Gastroesophageal sphincter (tissue), 4 donors: ENCODE measurements at places on chromosomes 6 and 20.

- no peak for ATAC-seq
These were observed 164.5 kb downstream of the MOXD1 start for GRCh38 chr6:132236744-132237143.

DNA sequence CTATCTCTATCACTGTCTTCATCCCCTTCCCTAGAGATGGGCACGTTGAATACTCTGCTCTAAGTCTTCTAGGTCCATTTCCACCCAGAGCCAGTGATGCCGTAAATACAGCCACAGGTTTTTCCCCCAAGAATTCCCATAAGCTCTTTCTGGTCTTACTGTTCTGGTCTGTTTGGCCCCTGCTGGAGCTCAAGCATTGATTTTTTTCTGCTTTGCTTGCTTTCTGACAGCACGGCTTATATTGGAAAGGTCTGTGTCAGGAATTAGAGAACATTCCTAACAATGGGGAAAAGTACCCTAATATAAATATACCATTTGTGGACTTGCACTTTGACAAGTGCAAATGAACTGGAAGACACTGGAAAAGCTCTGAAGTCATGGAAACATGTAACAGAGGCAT is 302.6 kb downstream of the TSHZ2 start:
- no peak for ATAC-seq

- ATAC-seq, result no peak
These were observed 1.7 kb downstream of the SHLD1 start for GRCh38 chr20:5751856-5752255.

DNA sequence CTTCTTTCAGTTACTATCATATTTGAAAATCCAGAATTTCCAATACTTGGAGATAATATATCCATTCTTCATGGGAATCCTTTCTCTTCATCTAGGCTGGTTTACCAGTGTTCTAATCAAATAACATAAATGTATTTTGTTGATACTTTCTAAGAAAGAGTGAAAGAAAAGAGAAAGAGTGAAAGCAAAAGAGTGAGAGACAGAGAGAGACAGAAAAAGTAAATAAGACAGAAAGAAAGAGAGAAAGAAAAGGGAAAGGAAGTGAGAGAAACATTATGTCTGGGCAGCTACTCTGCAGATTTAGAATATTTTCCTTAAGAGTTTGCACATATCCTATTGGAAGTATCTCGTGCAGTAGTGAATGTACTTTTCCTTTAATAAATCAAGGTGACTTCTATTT is 781.0 kb upstream of the GJE1 start:
- no peak for ATAC-seq

DNA sequence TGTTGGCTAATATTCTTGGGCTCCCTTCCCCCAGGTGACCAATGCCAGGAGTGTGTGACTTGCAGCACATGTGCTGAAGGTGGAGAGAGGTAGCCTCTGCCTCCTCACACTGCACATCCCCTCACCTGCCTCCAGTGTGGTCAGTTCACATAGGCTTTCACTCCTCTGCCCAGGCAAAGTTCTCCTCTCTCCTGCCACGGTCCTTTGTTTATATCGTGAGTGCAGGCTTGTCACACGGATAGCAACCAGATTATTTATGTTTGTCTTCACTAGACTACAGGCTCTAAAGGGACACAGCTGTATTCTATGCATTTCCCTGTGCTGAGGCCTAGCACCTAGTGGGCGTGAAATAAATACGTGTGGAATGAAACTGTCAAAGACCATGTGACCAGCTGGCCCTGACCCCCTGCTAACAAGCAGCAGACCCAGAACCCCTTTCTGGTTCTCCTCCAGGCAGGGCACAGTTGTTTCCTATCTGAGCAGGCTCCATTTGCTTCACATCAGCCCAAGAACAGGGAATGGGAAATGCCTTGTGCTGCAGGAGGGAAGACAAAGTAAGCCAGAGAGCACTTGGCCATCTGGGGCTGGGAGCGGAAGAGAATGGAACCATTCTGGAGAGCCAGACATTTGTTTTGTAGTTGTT is 42.3 kb downstream of the UNC5CL start:
- ATAC-seq, result no peak

DNA sequence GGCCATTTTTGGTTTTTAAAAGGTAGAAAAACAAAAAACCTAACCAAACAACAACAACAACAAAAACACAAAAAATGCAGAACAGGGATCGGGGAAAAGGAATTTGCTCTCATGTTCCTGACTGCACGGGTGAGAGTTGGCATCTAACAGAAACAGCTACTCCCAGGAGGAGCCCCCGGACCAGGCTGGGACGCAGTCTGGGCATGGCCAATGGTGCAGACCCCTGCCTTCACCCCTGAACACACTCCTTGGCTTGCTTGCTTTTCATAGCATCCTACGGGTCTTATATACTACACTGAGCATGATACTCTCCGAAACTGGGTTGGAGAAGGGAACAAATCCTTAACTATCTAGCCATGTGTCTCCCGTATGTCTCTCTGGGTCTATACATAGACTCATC is 587 bp upstream of the MAS1 start:
- no peak for ATAC-seq

DNA sequence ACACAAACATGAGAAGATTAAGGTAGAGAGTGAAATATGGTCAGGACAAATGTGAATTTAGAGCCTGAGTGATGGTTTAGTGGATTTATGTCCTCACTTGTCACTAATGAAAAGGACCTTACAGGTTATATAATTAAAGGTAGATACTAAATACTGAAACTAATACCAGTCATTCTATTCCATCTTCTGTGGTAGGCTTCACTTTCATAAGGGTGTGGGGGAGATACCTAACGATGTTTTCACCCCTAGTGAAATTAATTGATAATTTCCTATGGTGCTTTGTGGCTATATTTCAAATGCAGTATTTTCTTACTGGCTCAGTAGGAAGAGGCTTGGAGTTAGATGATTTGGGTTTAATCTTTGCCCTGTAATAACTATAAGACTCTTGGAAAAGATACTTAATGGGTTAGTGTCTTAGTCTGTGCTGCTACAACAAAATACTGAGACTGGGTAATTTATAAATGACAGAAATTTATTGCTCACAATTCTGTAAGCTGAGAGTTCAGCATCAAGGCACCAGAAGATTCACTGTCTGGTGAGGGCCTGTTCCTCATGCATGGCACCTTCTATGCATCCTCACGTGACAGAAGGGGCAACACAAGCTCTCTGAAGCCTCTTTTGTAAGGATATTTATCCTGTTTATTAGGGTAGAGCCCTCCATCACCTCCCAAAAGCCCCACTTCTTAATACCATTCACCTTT is 21.3 kb downstream of the RNF217 start:
- no peak for ATAC-seq

DNA sequence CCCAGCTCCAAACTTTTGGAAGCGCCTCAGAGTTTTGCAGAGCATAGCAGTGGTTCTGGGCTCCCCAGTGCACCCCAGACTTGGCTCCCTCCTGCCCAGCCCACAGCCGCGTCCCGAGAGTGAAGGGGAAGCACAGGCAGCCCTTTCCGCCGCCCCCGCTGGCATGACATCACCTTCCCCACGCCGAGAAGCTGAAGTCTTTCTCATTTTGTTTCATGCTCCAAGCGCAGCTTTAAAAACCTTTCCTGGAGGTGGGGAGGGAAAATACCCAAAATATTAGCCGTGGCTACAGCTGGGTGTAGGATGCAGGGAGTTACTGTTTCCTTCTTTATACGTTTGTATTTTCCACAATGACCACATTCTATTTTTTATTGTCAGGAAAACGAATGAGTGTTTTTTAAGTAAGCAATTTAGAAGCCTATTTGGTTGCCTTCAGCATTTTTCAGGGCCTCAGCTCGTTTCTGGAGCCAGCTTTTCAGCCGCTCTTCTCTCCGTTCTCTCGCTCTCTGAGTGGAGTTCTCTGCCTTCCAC is 72.9 kb downstream of the SNX5 start:
- ATAC-seq, result peak; percentile 60

DNA sequence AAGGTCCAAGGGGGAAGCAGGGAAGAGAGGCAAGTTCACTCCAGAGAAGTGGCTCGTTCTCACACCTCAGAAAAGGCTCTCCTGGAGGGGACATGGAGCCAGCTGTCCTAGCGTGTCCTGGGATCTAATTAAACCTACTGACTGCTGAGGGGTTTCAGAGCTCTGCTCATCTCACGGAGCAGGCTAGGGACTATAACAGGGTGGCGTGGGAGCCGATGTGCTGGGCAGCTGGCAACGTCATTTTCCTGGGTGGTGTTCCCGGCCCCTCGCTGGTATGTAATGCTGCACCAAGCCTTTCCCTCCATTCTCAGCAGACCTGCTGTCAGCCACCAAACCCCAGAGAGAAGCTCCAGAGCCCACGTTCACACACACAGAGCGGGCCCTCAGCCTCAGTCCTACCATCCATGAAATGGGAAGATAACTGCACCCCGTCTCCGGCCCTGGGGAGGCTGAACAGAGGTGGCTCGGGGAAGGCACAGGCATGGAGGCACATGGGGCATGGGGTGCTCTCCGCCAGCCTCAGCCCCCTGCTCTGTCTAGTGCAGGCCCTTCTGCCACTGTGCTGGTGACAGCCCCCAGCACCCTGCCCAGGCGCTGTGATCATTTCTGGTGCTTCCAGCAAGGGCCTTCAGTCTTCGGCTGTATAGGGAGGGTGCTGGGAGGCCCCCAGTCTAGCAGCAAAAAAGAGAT is 1.9 kb downstream of the CST7 start:
- ATAC-seq, result no peak

- ATAC-seq, result no peak
These were observed 26.1 kb upstream of the HLA-E start for GRCh38 chr6:30463242-30463641.

GRCh38 chr6:168333039-168333438 is 13.5 kb upstream of the DACT2 start:
- ATAC-seq, result no peak
